ENCODE measurements at places on chromosomes 1 and 21.

DNA sequence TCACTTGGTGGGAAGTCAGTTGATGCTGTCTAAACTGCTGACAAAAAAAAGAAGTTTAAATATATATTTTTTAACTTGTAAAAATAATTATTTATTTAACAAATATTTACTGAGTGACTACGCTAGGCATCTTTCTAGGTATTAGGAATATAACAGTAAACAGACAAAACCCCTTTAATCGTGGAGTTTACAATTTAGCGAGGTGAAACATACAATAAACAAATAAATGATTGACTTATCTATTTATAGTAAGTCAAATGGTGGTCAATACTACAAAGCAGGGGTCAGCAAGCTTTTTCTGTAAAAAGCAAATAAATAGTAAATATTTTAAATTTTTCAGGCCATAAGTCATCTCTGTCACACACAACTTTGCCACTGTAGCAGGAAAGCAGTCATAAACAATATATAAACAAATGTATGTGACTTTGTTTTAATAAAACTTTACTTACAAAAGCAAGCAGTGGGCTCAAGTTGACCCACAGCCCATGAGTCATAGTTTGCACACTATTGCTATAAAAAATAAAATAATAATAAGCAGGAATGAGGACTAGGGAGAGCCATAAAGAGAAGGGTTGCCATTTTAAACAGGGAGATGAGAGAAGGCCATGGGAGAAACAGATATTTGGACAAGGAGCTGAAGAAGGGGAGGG lies 263.9 kb downstream of the PLPP3 start:
- no peak for DNase-seq

- no peak for DNase-seq
These were observed 18.3 kb upstream of the NPPB start for GRCh38 chr1:11877074-11877473.

GRCh38 chr1:24005163-24005562 lies 25.0 kb upstream of the SRSF10 start:
- DNase-seq: no peak

GRCh38 chr1:236176337-236177336 lies 34.3 kb downstream of the GPR137B start:
- DNase-seq: no peak

- no peak for DNase-seq
These were observed 13.3 kb downstream of the TGFBR3 start for GRCh38 chr1:91872559-91873081.

GRCh38 chr1:118995312-118996016 lies 7.3 kb upstream of the TBX15 start:
- DNase-seq: no peak

- DNase-seq: no peak
These were observed 129.7 kb downstream of the DUSP10 start for GRCh38 chr1:221612047-221612777.

GRCh38 chr21:28640326-28640725 lies 352.4 kb downstream of the LTN1 start:
- no peak for DNase-seq

DNA sequence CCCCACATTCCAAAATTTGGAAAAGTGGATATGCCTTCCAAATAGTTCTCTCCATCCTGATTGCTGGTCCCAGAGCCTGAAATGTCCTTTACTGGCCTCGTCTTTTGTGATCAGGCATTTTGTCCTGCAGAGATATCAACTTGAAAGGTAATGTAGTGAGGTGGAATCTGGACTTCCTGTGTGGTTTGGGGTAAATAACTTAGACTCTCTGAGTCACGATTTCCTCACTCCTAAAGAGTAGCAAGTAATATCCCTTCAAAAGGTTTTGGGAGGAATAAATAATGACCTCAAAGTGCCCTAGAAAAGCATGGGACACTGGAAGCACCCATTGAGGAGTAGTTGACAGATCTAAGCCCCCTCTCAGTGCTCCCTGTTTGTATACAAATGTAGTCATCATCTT lies 426.6 kb downstream of the OMA1 start:
- DNase-seq: no peak

DNA sequence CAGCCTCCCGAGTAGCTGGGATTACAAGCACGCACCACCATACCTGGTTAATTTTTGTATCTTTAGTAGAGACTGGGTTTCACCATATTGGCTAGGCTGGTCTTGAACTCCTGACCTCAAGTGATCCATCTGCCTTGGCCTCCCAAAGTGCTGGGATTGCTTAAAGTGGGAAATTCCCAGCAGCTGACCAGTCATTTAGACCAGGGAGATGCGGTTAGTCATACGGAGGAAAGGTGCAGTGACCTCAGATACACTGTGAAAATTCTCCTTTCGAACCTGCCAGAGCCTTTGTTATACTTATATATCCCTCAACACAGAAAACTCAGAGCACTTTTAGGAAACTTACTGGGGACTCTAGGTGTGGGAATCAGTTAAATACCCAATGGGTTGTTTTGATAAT lies 39.6 kb downstream of the MAP10 start:
- no peak for DNase-seq

DNA sequence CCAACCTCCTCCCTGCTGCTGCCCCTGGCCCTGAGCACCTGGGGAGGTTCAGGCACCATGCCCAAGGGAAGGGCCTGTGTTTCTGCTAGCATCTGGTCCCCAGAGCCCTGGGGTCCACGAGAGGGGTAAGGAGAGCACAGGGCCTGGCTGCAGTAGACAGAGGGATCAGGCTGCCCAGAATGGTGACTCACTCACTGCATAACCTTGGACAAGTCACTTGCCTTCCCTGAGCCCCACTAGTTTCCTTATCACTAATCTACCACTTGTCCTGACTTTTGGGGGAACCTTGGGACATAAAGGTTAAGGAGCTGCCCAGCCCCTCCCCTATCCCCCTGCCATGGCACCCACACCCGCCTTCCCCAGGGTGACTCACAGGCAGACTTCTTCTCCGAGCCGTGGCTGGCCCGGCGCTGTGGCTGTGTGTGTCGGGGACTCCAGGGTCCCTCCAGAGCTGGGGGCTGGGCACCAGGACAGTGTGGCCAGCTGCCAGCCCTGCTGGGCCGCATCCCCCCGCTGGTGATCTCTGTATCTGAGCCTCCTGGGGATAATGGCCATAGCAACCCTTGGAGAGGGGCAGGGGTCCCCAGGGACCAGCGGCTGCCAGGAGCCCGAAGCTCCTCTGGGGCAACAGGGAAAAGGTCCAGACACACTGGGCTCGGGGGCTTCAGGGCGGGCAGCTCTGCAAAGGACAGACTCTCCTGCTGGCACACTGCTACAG lies 4.0 kb downstream of the ARHGEF19 start:
- DNase-seq: no peak

GRCh38 chr1:11878891-11879190 lies 20.1 kb upstream of the NPPB start:
- no peak for DNase-seq

DNA sequence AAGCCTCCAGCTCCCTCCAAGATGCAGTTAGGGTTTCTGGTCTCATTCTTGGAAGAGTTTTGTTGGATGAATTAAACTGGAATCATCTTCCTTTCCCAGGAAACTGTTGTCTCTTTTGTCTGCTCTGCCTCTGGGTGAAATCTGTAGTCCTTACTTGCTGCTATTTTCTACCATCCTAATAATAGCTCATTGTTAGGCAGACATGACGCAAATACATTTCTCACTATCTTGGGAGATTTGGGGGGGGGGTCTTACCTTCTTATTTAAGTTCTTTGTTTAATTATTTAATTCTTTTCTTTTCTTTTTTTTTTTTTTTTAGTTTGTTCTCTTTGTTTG lies 85.4 kb upstream of the DUSP10 start:
- DNase-seq: no peak

DNA sequence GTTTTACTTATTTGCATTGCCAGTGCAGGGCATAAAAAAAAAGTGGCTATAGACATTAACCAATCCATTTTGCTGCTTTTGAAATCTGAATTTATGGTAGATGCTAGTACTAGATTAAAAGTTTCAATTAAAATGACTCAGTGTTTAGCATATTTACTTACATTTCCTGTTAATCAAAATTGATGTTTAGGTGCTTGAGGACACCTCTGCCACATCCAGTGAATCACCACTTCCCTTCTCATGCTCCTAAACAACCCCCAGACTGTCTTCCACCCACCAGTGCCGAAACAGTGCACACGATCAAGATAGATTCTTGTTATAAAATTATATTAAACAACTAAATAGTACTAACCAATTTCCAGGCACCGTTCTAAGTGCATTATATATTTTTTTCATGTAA lies 32.7 kb downstream of the HSD17B7 start:
- DNase-seq: no peak

DNA sequence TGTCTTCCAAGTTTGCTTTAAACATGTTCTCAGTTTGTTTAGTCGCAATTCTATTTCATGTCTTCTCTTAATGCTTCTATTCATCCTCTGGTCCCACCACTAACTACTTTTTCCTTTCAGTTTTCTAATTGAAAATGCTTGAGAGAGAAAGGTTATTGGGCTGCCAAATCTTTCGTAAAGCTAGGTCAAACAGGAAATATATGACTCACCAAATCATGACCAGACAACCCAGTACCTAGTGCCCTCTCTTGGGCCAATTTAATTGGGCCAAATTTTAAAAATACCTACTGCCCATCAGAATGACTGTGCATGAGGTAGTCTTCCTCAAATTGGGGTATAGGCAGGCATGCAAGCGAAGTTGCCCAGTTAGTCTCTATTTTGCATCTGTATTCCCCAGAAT lies 295.4 kb upstream of the PBX1 start:
- no peak for DNase-seq

DNA sequence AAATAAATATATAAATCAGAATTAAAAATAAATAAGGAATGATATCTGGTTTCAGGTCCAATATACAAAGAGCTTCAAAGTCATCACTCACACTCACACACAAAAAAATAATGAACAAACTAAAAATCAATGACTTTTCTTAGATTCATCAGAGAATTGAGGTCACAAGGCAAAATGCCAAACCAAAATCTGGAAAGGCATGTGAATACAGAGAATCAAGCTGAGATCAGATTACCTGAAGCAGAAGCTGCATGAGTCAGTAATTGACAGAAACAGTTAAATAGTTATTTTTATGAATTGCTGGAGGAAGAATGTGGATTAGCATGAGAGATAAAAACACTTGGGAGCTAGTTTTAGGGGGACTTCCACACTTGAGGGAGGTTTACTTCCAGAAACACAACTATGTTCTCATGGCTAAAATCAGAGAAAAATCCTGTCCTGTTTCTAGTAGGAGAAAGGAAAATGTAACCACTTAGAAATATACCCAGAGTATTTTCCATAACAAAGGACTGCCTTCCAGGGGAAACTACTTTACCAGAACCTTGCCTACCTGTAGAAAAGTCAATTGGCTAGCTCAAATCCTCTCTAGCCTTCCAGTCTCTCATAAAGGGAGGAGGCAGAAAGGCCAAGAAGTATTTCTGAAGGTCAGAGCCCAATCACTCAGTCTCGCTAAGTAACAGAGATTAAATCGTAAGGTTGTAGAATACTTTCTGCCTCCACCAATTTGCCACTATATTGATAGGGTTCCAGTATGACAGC lies 536.6 kb upstream of the NR5A2 start:
- DNase-seq: no peak

- no peak for DNase-seq
These were observed 3.1 kb downstream of the DNM3 start for GRCh38 chr1:171844381-171844780.

GRCh38 chr21:41802684-41803083 lies 35.8 kb upstream of the RIPK4 start:
- DNase-seq: no peak

- no peak for DNase-seq
These were observed 7.2 kb upstream of the IGSF3 start for GRCh38 chr1:116674751-116675150.

DNA sequence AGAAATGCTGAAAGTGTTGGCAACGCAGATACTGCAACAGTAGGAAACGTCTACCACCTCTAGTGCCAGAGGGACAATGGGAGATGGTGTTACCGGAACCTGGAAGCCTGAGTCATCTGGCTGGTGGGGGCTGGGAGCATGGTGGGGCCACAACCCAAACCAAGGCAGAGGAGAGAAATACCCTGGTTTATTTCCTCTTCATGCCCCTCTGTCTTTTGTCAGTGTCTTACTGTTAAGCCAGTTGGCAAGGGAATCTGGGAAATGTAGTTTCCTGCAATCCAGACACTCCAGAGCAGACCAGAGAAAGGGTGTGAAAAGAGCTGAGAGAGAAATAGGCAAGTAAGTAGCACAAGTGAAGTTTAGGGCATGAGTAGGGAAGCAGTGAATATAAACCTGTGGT lies 14.8 kb downstream of the DNTTIP2 start:
- no peak for DNase-seq

DNA sequence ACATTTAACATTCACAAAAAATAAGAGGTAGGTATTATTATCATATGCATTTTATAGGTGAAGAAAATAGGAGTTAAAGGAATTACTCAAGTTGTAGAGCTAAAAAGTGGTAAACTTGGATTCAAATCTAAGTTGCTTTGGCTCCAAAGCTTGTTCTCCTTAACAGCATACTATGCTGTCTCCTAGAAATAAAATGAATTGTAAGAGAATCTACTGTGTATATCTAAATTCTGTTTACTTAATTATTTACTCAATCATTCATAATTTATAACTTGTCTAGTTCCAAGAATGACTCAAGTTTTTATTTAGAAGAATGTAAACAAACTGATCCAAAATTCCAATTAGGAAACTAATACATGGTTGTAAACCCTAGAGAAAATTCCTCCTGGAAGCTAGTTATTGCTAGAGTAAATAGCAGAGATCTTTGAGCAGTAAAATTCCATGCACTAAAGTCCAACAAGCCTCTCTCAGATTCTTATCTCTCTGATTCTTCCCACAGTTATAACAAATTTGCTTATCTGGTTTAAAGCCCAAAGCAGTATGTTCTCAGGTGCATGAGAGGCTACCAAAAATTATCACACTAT lies 132.5 kb upstream of the DPT start:
- no peak for DNase-seq

DNA sequence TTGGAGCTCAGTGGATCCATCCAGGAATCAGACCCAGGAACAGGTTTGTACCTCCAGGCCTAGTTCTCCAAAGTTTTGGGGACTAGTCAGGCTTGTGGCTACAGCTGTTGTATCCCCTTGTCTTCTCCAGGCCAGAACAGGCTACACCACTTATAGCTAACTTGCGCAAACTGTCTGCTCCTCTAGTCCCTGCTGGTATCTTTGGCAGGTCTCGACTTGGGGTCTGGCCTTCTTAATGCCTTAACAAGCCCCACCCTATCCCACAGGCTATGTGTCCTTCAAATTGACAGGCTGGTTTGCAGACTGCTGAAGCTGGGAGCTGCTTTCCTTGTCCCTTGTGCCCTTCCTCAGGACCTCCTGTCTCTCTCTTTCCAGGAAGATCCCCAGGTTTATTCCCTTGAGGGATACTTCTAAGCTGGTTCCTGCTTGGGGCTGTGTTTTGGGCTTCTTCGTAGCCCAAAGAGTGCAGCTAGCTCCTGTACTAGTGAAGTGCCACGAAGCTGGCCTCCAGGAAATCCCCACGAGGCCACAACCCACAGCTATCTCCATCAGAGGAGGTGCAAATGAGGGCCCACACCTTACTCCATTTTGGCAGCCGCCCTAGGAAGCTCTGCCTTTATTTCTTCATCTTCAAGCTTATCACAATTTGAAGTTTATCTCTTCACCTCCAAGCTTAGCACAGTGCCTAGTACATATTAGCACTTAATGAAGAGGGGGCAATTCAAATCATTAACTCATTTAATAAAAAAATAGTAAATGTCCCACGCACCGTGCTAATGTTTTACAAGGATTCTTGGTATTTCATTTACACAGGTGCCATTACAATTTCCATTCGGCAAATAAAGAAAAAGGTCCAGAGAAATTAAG lies 683 bp upstream of the DMAP1 start:
- DNase-seq: no peak

GRCh38 chr1:156495401-156496140 lies 5.0 kb downstream of the MEF2D start:
- no peak for DNase-seq

Data from GM12892 (cell line).